ENCODE measurements at places on chromosomes 5 and 9.

- no peak for DNase-seq
Measured at GRCh38 chr5:5290674-5291334, 131.7 kb upstream of the ICE1 start.

GRCh38 chr9:13901176-13901575 is 412.8 kb downstream of the NFIB start:
- no peak for DNase-seq

DNA sequence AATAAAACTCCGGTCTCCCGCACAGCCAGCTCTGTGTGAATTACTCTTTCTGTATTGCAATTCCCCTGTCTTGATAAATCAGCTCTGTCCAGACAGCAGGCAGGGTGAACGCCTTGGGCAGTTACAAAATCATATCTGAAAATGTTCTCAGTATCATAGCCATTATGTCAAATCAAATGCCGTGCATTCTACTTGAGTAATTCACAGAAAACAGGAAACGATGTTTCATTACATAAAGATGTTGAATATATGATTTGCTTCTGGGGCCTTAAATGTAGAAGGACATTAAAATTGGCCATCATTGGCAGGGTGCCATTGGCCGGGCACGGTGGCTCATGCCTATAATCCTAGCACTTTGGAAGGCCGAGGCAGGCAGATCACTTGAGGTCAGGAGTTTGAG is 8.5 kb downstream of the POLR3G start:
- no peak for DNase-seq

DNA sequence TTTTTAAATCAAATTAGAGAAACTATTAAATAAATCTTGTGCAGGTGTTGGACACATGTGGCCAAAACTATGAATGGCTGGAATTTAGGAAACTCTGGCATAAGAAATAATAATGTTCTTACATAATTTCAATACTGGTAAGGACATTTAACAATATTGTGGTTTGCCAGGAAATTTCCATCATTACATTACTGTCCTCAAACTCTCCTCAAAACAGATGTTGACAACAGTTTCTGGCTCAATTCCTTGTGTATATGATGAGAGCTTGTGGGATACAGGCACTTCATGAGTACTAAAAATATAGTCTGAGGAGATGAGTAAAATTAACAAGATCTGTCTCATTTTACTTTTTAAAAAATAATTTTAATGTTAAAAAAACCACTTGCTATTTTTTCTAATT is 27.9 kb downstream of the MCTP1 start:
- no peak for DNase-seq

DNA sequence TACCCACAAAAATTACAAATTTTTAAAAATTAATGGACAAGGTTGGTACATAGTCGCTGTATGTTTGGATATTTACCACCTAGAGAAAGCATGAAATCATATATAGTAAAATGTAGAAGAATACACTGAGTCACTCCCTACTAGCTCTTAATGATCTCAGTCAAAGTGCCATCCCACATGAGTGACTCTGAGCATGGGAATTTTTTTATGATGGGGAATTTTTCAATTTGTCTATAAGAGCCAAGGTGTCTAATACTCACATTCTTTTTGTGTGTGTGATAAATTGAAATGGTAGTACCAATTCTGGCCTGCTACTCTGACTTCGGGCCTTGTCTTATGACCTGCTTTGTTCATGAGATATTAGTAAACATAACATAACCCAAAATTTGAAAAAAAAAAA is 483.2 kb downstream of the CDH10 start:
- no peak for DNase-seq

GRCh38 chr5:15902066-15902465 is 277.5 kb downstream of the MARCHF11 start:
- no peak for DNase-seq

DNA sequence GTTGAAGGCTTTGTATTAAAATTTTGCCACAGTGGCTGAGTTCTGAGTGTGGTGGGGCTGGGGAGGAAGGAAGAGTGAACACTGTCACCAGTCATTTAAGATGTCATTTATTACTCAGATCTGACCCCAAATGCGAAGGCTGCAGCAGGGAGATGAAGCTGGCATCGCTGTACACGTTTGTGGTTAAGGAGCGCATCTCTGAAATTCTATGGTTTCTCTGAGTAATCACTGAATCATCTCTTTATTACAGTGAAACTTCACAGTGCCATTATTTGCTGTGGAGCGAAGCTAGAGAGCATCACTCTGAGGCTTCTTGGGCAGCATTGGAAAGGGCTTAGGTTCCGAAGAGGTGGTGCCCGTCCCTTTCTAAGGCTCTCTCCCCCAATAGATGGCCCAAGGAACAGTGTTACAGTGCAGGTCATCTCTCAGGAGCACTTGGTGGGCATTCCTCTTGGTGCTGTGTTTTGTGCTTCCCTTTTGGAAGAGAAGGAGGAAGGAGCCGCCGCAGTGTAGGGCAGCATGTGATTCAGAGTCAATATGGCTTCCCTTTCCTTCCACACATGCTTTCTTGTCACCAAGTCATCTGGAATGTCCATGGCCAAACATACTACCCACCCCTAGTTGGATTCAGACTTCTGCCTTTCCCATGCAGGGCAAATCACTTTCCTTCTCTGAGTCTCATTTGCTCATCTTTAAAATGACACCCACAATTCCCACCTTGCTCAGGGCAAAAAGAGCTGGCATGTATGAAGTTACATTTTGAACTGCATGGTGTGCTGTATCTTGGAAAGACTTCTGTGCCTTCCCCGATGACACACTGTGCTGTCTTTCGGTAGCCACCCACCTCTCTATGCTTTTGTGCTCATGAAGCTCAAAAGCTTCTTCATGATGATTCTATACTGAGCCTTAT is 9.3 kb upstream of the TEX48 start:
- DNase-seq = peak; percentile 97

GRCh38 chr9:14563902-14564624 is 129.2 kb downstream of the ZDHHC21 start:
- no peak for DNase-seq

- DNase-seq = no peak
Measured at GRCh38 chr5:61666064-61666621, 334.1 kb downstream of the ZSWIM6 start.

DNA sequence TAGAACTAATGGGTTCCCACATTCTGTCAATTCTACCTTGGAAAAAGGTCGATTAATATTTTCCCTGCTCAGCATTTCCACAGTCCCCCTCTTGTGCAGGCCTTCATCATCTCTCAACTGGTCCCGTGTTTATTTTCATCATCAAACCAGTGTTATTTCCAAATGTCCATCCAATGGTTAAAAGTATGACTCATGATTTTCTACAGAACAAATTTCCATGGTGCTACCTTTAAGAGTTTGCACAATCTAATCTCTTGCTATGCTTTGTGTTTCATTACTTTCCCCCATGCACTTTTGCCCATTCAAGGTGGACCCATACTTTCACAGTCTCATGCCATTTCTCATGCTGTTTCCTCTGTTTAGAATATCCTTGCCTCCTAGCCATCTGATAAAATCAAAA is 143.7 kb downstream of the CCDC192 start:
- DNase-seq = no peak

- DNase-seq = peak; percentile 14
Measured at GRCh38 chr5:142357469-142358090, 32.8 kb upstream of the SPRY4 start.

DNA sequence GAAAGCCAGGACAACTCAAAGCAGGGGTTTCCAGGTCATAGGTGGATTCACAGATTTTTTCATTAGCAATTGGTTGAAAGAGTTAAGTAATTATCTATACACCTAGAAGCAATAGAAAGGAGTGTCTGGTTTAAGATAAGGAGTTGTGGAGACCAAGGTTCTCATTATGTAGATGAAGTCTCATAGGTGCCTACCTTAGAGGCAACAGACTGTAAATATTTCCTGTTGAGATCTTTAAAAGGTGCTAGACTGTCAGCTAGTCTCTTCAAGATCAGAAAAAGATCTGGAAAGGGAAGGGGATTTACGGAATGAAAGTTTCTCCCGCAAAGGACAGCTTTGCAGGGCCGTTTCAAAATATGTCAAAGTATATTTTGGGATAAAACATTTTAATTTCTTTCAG is 603.4 kb downstream of the PTPRD start:
- DNase-seq = no peak

- no peak for DNase-seq
Measured at GRCh38 chr9:88789785-88790184, 201.5 kb upstream of the S1PR3 start.

DNA sequence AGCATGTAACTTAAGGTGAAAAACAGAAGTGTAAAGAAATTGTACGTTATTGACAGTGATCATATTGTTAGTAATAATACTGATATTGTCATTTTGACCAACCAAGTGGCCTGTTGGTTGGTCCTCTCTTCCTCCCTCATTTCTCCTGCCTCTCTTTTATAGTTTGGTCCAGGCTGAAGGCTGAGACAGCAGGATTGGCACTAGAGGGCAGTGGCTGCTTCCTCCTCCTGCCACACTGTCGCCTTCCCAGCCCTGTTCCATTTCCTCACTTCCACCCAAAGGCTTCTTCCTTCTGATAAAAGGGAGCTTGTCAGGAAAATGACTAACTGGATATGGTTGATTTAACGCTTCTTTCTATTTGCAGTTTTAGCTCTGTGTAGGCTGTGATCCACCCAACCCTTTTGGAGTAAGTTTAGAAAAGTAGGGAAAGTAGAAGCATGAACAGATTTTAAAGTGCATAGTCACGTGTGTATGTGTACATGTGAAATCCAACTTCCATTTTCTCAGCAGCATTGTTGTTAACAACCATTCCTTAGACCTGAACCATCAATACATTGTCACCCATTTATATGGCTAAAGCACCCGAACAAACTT is 35.6 kb downstream of the PTCD2 start:
- no peak for DNase-seq

DNA sequence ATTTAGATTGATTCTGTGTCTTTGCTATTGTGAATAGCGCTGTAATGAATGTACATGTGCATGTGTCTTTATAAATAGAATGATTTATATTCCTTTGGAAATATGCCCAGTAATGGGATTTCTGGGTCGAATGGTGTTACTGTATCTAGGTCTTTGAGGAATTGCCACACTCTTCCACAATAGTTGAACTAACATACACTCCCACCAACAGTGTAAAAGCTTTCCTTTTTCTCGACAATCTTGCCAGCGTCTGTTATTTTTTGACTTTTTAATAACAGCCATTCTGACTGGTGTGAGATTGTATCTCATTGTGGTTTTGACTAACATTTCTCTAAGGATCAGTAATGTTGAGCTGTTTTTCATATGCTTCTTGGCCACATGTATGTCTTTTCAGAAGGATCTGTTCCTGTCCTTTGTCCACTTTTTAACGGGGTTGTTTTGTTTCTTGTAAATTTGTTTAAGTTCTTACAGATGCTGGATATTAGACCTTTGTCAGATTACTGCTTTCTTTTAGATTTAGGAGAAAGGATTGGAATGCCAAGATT is 125.0 kb upstream of the NR5A1 start:
- no peak for DNase-seq

DNA sequence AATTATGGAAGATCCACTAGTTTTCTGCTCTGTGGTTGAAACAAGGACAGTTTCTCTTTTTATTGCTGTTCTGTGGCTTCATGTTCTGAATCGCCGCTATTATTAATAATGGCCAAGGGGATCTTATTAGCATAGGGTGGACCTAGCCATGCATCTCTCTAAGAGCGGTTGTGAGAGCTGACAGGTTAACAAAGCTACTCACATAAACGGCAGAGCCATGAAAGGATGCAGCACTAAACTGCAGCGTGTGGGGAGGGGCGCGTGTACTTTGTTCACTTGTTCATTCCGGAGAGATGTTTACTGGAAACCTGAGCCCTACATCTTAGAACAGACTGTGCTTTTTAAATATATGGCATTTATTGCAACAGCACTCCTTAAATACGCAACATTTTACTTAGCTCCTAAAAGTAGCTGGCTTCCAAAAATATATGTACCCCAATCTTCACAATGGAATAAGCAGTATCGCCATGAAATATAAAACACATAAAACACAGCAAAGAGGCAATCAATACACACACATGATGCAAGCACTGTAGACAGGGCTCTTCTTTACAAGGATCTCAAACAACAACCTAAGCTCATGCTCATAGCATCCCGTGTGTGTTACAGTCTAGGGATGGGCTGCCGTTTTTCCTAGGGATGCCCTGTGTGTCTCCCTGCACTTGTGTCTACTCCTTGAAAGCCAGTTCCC is 424.6 kb downstream of the MED10 start:
- DNase-seq = no peak

DNA sequence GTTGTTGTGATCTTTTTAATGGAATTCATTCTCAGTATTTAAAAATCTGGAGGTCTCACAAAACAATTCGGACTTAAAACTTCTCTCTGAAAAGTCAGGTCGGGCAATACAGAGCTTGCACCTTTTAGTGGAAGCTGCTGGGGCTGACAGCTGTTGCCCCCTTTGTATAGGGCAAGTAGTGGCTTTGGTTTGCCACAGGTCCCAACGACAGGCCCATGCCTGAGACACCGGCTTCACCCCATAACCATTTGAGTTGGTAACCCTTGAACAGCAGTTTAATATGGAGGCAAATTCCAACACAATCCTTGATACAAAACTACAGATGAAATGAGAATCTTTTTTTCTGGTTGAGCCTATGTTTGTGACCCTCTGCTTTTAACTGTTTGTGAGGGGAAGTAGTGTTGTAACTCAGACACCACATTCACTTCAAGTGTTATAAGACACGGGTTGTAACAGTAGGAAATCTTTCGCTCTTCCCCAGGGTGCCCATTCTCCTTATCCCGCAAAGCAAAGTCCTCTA is 752 bp upstream of the GLRX start:
- peak; percentile 23 for DNase-seq

- DNase-seq = no peak
Measured at GRCh38 chr9:93818827-93819472, 136.2 kb downstream of the BARX1 start.

GRCh38 chr5:167802755-167803431 is 488.6 kb upstream of the WWC1 start:
- no peak for DNase-seq

GRCh38 chr9:79123415-79123814 is 448.4 kb upstream of the TLE4 start:
- no peak for DNase-seq

DNA sequence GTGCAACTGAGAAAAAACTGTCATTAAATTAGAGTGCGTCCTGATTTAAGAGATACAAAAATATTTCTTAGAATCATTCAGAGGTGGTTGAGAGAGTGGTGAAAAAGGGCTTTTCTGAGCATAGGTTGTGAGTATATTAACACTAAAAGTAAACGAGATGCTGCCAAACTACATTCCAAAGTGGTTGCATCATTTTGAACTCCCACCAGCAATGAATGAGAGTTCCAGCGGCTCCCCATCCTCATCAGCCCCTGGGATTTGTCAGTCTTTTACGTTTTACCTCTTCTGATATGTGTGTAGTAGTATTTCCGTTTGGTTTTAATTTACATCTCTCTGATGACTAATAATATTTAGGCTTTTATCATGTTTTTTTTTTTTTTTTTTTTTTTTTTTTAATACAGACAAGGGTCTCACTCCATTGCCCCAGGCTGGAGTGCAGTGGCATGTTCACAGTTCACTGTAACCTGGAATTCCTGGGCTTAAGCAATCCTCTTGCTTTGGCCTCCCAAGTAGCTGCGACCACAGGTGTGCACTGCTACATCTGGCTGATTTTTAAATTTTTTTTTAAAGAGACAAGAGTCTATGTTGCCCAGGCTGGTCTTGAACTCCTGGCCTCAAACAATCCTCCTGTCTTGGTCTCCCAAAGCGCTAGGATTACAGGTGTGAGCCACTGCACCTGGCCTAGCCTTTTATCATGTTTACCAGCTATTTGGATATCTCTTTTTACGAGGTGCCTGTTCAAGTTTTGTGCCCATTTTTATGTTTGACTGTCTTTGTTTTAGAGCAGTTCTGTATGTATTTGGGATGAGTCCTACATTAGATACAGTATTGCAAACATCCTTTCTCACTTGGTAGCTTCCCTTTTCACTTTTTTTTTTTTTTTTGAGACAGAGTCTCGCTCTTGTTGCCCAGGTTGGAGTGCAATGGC is 17.0 kb downstream of the PRRT1B start:
- DNase-seq = no peak

- DNase-seq = no peak
Measured at GRCh38 chr9:123696476-123696875, 233.4 kb downstream of the DENND1A start.

All from activated CD4-positive, alpha-beta T cell treated with anti-CD3 and anti-CD28 coated beads, Interleukin-10, Interleukin-2, amounts not matched to agents 100 ng/mL and 50 ng/mL, durations not matched to agents 16 hours and 8 hours (primary cell).